CD4-positive, alpha-beta T cell treated with Interleukin-21 for 1 hour (primary cell): ENCODE measurements at places on chromosomes 12 and 14.

GRCh38 chr12:91271185-91271584 lies 88.6 kb upstream of the DCN start:
- no peak for DNase-seq

GRCh38 chr12:6266541-6266966 lies 43.9 kb upstream of the PLEKHG6 start:
- DNase-seq = no peak

DNA sequence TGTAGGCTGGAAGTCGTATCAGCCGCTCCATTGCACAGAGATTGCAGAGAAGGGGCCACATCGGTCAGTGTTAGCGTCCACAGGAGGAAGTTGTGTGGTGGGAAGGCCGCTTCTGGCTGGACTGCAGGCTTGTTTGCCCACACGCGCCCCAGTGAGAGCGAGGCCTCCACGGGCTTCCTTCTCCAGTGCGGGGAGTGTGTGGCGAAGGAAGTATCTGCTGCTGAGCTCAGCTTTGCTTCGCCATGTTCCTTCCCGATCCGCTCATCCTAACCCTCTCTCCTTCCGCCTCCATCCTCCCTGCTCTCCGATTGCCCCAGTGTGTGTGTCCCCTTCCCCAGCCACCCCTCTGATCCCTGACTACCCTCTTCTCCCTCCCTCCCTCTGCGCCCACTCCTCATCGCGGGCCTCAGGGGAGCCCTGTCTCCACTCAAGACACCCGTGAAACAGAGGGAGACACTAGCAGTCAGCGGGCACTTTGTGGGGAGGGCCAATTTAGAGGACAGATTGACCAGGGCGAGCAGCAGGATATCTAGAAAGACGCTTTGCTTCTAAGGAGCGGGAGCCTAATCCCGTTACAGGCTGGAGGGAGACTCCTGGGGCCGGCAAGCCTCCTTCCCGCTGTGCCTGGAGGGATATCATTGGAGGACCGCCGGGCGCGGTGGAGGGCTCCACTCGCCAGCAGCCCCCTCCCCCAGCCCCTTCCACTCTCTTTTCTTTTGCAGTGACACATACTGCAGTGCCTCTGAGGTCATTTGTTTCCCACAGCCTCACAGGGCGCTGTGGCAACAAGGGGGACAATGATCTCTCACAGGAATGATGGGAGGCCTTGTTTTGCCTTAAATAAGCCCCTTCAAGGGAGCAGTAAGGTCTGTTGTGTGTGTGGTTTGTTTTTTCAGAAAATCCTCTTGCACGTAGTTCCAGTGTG lies 428.8 kb downstream of the ZFP36L1 start:
- no peak for DNase-seq

DNA sequence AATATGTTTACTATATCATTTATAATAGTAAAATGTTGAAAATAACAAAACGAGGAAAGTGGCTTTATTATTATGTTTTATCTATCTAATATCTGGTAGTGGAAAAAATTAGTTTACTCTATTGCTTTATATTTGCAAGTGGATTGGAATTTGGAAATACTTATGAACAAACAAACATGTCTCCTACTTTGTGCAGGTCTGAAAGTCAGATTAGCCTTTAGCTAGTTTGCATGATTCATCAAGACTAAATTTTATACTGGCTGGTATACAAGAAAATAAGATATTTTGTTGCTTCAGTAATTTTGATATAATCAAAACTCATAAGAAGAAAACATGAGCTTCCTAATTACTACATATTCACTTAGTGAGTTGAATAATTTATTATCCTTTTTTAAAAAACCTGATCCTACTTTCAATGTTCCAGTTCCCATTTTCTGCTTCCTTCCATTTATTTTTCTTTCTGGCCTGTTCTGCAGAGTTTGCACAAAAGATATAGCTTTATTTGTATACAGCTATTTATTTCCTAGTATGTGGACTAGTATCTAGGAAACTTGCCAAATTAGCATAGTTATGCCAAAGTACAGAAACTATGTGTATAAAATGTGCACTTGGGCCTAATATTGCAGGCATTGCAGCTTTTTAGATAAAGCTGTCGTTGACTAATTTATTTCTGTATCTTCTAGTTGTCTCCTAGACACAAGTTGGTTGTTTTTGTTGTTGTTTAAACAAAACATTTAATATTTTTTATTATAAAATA lies 122.0 kb downstream of the AKAP6 start:
- no peak for DNase-seq

DNA sequence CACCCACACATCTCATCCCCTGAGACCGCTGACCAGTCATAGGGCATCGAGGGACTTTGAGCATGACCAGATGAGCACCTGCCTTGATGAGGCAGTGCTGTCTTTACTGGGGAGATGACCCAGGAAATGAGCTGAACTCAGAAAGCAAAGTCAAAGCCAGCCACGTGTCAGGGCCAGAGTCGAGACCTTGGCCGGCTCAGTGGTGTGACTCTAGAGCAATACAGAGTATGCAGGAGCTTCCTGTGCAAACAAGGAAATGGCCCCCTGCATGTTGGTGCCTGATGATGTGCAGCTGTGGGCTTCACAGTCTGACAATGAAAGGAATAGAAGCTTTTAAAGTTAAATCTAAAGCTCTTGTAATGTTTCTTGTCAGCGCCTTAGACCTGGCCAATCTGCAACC lies 332.9 kb downstream of the PCNX1 start:
- DNase-seq = no peak

DNA sequence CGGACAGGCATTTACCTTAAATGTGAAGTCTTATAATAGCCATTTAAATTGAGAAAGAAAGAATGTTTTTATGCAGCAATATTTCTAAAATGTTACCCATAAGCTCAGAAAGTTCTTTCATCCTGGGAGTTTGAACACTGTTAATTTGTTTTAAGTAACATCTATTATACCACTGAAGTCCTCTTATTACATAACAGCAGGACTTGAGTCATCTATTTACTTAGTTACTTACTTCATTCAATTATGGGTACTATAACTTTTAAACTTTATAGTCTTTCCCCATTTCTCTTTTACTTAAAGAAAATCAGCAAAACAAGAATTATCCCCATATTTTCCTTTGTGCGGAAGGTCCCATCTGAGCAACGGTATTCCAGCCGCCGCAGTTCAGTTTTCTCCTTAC lies 473.1 kb downstream of the ETNK1 start:
- no peak for DNase-seq

DNA sequence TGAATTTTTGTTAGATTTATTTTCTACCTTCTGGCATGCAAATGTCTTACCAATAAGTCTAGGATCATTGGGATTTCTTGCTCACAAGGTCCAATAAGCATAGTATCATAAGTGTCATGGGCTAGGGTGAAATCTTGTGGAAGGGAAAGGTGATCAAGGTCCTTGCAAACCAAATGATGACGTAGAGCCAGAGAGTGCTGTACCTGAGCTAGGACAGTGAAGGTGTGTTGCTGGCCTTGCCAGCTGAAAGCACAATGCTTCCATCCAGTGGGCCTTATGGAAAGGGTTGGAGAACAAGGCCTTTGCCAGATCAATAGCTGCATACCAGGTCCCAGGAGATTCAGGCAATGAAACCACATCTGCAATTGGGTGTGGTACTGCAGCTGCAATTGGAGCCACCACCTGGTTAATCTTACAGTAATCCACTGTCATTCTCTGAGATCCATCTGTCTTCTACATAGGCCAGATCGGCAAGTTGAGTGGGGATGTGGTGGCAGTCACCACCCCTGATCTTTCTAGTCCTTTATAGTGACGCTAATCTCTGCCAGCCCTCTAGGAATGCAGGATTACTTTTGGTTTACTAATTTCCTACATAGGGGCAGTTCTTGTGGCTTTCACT lies 208.9 kb upstream of the MYL2 start:
- DNase-seq = no peak

DNA sequence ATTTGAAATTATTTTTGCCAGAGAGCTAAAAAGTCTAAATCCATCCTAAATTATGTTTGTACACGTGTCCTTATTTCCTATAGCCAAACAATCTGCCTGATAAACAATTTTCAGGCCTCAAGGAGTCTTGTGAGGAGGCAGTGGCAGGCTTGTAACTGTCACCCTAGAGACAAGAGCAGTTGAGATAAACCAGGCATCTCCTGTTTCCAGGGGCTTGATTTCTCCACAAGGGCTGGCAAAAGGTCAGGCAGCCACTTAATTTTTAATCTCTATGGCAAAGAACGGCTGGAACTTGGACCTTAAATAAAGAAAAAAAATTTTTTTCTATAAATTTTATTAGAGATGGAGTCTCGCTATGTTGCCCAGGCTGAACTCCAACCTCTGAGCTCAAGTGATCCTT lies 15.5 kb downstream of the PKP2 start:
- DNase-seq = no peak

GRCh38 chr12:6083601-6084000 lies 40.9 kb downstream of the VWF start:
- DNase-seq = no peak

DNA sequence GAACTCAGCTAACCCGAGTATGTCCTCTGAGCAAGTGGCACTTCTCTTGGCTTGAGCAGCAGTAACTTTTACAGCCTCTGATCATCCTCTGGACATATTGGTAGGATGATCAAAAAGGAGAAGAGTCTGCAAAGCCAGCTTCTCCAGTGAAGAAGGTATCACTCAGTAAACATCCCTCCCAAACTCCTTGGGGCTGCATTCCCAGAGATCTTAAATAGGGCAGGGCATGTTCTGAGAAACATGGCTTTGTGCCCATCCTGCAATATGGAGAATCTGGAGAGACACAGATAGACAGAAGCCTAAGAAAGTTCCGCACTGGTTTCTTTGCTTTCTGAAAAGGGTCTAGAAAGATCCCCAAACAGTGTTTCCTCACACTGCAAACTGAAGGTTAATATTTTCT lies 65.4 kb downstream of the RBM19 start:
- DNase-seq = no peak

- no peak for DNase-seq
These were observed 38.0 kb upstream of the BCL7A start for GRCh38 chr12:121983536-121984210.

DNA sequence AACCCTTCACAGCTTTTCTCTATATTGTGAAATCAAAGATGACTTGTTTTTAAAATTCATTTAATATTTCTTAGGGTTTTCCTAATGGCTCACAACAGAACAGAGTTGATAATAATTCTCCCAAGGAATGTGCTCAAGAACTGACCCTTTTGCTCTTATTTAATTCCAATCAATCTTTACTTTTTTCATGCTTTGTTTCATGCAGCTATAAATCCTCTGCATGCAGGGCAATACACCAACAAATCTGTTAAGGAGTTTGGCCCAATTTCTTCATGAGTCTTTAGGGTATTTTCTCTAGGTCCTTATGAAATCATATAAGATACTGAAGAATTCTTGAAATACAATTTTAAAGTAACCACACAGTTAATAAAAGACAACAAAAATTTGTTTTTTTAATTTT lies 264.2 kb downstream of the SLC6A15 start:
- no peak for DNase-seq

- no peak for DNase-seq
These were observed 139.8 kb downstream of the FOXN3 start for GRCh38 chr14:89277203-89277602.

GRCh38 chr12:120830052-120830940 lies 73.9 kb downstream of the SPPL3 start:
- DNase-seq = no peak

- no peak for DNase-seq
These were observed 46.6 kb downstream of the KSR2 start for GRCh38 chr12:117921929-117922777.

- no peak for DNase-seq
These were observed 152.2 kb upstream of the RGS6 start for GRCh38 chr14:71780075-71780474.

DNA sequence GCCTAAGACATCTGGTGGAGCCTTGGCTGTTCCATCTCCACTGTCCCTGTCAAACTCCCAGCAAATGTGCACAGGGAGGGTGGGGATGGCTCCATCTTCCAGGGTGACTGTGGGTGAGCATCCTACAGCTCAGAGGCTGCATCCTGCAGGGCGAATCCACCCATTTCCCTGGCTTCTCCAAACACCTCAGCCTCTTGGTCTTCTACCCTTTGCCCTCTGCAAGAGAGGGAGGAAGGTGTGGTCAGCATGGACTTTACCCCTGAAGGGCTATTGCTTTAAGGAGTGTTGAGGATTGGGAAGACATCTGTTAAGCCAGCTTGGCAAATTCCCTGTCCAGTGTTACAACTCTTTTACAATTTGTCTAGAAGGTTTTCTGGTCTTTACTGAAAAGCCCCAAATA lies 23.1 kb upstream of the DGLUCY start:
- no peak for DNase-seq

DNA sequence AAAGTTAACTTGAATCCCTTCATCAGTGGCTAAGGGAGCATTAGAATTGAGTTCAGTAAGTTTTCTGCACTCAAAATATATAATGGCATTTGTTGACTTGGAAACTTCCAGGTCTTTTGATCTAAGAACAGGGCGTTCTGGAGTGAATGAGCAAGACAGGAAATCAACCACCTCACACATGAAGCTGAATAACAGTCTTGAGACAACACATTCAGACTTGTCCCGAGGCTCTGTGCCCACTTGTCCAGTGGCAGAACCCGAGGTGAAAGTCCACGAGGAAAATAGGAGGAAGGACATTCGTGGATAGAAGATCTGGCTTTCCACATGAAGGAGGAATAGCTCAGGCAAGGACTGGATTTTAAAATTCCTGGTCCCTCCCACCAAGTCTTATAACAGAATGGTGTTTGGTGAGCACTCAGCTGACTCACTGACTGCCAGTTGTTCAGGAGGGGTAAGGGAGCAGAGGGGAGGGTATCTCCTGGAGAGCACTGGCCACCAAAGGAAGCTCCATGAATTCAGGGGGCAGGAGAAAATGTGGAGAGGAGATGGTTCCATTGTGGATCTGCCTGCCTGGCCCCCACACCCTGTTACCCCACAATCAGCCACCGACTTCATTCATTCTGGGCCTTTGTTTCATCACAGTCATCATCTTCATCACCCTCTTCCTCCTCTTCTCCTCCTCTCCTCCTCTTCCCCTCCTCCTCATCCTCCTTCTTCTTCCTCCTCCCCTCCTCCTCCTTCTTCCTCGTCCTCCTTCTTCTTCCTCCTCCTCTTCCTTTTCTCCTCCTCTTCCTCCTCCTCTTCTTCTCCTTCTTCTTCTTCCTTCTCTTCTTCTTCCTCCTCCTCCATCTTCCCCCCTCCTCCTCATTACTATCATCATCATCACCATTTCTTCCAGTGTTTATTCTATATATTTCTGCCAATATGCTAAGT lies 620.1 kb downstream of the MED13L start:
- DNase-seq = no peak

DNA sequence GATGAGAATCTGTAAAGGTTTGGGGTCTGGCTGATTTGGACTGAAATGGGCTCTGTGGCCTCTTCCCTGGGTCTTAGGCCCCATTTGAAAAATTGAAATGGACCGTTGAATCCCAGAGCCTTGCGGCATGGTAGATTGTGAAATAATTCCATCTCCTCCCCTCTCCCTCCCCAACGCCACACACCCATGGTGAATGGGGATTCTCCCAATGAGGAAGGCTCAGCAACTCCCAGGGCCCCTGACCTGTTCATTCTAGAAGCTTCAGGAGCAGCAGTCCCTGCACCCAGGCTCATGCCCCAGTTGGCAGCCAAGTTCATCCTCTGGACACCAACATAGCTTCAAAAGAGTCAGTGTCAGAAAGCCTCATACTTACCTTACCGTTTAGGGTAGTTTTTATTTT lies 217.4 kb downstream of the ZFP36L1 start:
- no peak for DNase-seq

GRCh38 chr12:80625051-80625450 lies 82.4 kb upstream of the MYF6 start:
- no peak for DNase-seq
